ENCODE measurements at places on chromosomes 2 and 18.

- no peak for DNase-seq
These were observed 520 bp upstream of the CYP20A1 start for GRCh38 chr2:203238292-203238703.

GRCh38 chr2:71361631-71362030 is 30.0 kb downstream of the ZNF638 start:
- DNase-seq: no peak

GRCh38 chr2:62727259-62727867 is 21.9 kb downstream of the EHBP1 start:
- DNase-seq: no peak

DNA sequence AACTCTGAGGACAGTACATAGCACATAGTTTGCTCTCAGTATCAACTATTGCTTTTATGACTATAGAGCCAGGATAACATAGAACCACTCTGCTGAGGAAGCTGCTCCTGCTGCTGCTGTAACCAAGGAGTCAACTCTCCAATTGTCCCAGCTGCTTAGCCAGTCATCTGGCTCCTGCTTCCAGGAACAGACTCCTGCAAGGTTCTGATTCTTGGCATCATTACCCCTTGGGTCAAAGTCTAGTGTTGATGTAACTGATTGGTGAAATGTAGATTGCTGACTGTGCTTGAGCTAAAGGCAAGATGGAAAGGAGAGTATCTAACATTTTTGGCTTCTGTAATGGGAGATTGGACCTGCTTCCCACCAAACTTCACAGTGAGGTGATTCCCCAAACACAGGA is 261.9 kb upstream of the FSHR start:
- DNase-seq: no peak

DNA sequence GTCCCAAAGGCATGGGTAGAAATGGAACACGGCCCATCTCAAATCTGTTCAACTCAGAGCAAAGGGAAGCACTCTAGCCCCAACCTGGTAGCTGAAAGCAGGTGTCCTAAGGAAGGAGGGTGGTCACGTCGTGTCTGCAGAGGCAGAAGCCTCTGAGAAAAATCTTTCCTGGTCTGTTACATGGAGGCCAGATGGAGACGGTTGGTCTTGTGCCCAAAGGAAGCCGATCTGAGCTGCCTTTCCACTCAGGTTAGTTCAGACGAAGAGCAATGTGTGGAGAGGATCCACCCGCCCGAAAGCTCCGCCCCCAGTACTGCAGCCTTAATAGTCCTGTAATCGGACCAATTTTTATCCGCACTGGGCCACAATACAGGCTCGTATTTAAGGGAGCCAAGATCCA is 54.9 kb upstream of the AMMECR1L start:
- DNase-seq: no peak

GRCh38 chr18:75915941-75916623 is 488.6 kb upstream of the SMIM21 start:
- no peak for DNase-seq

GRCh38 chr2:24334245-24334633 is 26.1 kb downstream of the ITSN2 start:
- no peak for DNase-seq

Measured in C1 segment of cervical spinal cord (tissue), 14 donors.